ENCODE measurements at places on chromosomes 13 and 19.
A peak's percentile ranks its signal among the peaks of the same experiment; 100 is the strongest.

DNA sequence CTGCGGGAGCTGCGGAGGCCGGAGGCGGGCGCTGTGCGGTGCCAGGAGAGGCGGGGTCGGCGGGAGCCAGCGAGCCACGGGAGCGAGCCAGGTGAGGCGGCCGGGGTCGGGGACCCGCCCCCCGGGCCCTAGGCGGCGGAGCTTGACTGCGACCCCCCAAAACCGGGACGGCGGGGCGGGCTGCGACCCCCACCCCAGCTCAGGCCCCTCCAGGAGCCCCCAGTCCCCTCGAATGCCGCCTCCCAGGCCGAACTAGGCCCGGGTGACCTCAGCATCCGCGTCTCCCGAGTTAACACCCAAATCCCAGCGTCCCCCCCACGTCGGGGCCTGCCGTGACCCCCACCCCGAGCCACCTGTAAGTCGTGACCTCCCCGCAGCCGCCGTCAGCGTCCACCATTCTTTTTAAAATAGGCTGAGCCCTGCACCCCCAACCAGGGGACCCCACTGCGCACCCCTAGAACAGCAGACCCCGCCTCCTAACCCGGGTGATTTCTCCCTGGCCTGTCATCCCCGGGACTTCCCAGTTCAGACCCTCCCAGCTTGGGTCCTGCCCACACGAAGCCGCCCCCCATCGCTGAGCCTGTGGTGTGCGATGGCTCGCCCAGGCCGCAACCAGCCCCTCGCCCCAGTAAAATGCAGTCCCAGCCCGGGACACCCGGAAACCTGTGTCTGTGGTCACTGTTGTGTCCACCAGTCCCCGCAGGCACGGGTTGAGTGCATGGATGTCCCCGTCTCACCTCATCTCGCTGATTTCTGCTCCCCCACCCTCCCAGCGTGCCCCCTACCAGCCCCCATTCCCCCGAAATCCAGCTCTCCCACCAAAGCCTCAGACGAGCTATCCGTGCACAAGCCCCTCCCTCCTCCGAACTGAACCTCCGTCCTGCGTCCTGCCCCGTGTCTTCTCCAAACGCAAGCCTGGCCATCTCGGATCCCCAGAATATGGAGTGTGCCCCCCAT is 551 bp downstream of the FZR1 start:
- no peak for DNase-seq

DNA sequence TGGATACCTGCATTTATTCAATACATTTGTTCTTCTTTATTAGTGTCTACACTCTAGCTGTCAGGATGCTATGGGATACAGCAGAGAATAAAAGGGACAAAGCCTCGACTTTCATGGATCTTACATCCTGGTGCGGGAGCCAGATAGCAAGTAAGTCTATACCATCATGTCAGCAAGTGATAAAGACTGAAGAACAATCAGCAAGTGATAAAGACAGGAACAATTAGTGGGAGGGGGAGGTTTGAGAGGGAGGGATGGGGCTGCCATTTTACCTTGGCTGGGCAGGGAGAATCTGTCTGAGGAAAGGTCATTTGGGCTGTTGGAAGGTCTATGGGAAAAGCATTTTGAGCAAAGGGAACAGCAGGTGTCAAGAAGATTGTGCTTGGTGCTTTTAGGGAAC is 2.6 kb upstream of the UBE2S start:
- DNase-seq: no peak

DNA sequence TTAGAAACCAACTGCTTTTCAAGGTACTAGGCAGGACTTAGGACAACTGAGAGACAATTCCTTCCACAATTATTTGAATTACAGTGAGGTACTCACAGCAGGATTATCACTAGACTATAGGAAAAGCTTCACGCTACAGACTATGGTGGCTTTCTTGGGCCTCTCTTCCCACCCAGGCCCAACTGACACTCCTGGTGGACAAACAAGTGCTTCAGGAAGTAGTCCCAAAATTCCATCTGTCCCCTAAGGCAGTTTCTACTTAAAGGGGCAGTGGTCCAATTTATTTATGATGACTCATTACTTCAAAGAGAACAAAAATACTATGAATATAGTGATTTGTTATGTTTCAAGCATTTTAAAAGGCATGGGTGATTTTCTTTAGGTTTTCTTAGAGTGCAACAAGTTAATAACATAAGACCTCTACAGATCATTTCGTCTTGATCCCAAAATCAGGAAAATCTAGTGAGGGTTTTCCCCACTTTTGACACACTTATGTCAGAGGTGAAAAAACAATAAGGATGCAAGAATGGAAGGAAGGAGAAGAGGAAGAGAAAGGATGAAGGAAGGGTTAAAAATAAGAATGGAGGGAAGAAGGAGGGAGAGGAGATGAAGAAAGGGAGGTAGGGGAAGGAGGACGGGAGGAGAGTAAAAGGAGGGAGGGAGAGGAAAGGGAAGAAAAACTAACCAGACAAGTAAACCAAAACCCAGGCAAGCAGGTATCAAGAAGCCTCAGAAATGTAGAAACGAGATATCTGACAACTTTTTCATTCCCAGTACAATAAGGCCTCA is 100.7 kb downstream of the SERP2 start:
- no peak for DNase-seq

- DNase-seq: no peak
Measured at GRCh38 chr19:28003543-28003942, 1209.4 kb downstream of the UQCRFS1 start.

DNA sequence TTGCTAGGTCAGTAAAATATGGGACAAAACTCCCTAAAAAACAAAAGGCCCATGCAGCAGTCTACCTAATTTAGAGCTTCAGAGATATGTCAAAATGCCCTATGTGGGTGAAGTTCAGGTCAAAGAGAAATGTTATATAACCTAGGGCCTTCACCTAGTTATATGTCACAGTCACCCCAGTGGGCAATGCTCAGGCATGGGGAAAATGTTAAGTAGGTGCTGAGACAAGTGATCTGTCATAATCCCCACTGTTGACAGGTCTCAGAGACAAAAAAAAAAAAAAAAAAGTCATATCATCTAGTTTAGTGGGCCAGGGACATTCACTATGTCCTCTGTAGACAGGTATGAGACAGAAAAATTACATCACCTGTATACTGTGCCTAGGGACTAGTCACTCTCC is 128.6 kb upstream of the ZNF91 start:
- DNase-seq: no peak

- no peak for DNase-seq
Measured at GRCh38 chr13:109140479-109141349, 511.3 kb downstream of the MYO16 start.

GRCh38 chr13:96553796-96554195 is 440.5 kb downstream of the OXGR1 start:
- no peak for DNase-seq

- no peak for DNase-seq
Measured at GRCh38 chr13:25401958-25402357, 30.2 kb downstream of the ATP8A2 start.

- no peak for DNase-seq
Measured at GRCh38 chr19:49042177-49042576, 1.5 kb upstream of the CGB5 start.

GRCh38 chr13:40540328-40541044 is 126.0 kb downstream of the FOXO1 start:
- no peak for DNase-seq

DNA sequence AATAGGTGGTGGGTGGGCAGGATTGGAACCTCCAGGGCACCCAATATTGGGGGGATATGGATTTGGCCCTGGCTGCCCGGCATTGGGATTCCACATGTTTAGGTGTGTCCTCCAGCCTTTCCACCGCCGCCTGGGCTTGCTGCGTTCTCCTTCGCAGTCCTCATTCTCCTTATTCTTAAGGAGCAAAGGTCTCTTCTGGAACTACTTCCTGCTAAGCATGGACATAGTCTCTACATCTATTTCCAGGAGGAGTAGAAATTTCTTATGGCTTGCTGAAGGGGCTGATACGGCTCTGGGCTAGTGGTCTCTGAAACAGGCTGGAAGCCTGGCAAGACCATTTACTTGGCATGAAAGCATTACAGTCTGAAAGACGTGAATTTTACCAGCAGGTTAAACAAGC is 9.2 kb upstream of the FCGBP start:
- DNase-seq: no peak

DNA sequence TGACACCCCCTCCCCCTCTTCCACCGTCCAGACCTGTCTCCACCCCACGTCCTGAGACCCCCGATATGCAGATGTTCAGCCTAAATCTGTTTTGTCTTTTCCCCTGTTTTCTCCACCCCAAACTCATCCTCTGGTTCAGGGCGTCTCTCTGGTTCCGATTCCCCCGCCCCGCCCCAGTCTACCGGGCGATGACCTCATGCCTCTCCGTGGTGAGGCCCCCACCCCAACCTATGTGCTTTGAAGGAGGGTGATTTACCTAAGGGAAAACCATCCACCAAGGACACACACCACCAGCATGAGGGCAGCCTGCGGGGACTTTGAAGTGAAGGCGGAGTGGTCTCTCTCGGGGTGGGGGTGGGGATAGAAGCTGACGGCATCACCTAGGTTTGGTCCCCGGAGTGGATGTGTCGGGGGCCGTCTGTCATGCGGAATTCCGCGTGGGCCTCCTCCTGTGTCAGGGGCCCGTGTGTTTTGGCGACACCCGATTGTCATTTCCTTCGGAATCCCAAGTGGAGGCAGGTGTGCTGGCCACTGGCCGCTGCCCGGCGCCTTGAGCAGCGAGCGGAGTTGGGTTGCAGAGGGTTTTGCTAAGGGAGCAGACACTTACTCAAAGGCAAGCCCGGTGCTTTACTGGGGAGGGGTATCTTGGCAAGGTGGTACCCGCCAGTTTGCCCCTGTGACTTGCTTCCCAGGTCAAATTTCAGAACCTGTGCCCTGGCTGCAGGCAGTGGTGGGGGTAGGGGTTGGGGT is 1.4 kb downstream of the FZR1 start:
- DNase-seq: peak; percentile 10

GRCh38 chr13:36543671-36544070 is 111.4 kb downstream of the CCNA1 start:
- no peak for DNase-seq

- DNase-seq: no peak
Measured at GRCh38 chr13:79796136-79796535, 315.2 kb downstream of the NDFIP2 start.

GRCh38 chr19:29381353-29382203 is 144.2 kb upstream of the VSTM2B start:
- DNase-seq: no peak

GRCh38 chr19:27828829-27829228 is 1384.1 kb downstream of the UQCRFS1 start:
- no peak for DNase-seq

- DNase-seq: peak; percentile 8
Measured at GRCh38 chr19:53037101-53038097, 7.1 kb upstream of the ERVV-2 start.

DNA sequence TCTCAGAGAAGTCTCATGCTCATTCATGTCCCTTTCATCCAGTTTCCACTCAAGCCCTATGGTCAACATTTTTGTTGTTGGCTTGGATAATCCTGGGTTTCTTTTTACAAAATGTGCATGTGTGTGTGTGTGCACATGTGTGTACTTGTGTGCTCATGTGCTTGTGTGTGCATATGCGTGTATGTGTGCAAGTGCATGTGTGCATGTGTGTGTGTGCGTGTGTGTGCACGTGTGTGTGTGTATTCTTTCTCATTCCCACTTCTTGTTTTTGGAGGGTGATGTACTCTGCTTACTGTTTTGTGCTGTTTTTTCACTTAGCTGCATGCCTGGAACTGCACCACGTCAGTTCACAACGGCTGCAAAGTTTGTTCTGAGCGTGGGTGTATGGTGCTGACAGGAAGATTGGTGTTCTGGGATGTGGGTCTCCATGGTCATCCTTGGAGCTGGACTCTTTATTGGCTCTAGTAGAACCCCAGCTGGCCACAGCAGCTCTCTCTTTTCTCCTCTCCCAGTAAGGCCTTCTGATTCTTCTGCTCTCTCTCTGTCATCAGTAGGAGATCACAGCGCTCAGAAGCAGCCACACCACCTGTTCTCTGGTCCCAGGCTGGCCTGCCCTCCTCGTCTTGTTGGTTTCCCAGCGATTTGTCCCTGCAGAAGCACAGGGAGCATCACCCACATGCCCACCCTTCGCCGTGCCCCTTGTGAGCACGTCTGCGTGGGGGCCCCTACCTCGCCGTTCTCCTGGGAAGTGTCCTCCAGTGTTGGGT is 60.8 kb downstream of the SOX1 start:
- DNase-seq: no peak

- peak; percentile 56 for DNase-seq
Measured at GRCh38 chr19:33905937-33906577, 109.4 kb downstream of the KCTD15 start.

DNA sequence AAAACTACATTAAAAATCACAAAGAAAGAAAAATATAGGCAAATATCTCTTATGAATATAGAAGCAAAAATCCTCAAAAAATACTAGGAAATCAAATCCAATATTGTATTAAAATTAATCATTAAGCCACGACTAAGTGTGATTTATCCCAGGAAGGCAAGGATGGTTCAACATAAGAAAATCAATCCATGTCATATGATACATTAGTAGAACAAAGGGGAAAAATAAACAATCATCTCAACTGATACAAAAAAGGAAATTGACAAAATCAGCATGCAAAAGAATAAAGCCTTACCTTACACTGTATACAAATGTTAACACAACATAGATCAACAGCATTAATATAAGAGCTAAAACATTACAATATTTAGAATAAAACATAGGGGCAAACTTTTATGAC is 933.3 kb downstream of the PCDH9 start:
- no peak for DNase-seq

GRCh38 chr13:71368336-71368735 is 498.7 kb downstream of the DACH1 start:
- no peak for DNase-seq

DNA sequence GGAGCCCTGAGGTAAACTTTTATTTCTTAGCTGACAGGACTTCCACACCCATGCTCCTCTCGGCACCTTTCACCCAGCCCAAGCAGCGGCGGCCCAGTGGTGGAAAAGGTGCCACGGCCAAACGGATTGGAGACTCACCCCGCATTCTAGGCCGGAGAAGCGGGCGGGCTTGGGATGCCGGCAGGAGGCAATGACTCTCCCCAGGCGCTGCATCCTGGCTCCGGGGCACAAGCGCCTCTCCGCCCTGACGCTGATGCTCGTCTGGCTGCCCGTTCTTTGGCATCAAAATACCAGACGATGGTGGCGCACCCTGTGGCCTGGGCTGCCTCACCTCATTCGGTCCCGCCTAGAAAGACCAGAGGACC is 6.7 kb upstream of the ZNF606 start:
- no peak for DNase-seq

GRCh38 chr19:10288662-10289166 is 1.0 kb upstream of the ICAM5 start:
- DNase-seq: no peak

GRCh38 chr13:110531100-110531499 is 30.4 kb downstream of the RAB20 start:
- no peak for DNase-seq
